ENCODE measurements at places on chromosomes 13 and 19.

GRCh38 chr19:6963244-6963852, 57.9 kb downstream of the MBD3L2B start:
- DNase-seq = no peak

DNA sequence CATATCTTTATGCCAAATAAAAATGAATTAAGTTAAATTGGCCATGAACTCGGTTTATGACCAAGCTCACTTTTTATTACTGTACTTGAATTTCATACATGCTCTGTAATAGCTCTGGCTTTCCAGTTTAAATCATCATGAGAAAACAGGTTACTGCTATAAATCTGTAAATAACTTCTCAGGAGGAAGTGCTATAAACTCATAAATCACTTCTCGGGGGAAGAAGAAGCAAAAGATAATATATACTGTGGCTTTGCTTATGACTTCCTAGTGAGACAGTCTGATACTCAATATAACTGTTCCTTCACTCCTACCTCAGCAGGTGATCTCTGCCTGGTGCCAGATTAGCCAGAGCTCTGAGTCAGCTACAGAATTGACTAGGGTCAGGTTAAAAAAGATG, 12.5 kb downstream of the SUPT20H start:
- DNase-seq = no peak

DNA sequence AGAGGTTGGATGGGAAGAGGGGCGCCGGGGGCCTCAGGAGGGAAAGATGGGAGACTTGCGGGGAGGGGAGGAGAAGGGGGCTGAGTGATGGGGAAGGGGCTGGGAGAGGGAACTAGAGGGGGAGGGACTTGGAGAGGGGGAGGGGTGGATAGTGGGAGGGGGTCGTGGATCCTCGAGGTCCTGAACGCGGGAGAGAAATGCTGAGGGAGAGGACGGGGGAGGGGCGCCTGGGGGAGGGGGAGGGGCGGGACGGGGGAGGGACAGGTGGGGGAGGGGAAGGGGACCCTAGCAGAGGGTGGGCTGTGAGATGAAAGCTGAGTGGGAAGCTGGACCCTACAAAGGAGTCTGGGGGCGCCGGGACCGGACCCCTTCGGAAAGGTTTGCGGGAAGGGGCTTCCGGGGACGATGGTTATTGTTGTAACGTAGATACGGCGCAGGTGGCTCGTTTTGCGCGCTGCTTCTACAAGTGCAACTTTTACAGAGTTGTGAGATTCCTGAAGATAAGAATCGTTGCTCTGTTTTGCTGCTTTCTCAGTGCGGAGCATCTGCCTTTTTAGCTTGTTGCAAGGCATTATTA, 418 bp downstream of the ZNF444 start:
- no peak for DNase-seq

DNA sequence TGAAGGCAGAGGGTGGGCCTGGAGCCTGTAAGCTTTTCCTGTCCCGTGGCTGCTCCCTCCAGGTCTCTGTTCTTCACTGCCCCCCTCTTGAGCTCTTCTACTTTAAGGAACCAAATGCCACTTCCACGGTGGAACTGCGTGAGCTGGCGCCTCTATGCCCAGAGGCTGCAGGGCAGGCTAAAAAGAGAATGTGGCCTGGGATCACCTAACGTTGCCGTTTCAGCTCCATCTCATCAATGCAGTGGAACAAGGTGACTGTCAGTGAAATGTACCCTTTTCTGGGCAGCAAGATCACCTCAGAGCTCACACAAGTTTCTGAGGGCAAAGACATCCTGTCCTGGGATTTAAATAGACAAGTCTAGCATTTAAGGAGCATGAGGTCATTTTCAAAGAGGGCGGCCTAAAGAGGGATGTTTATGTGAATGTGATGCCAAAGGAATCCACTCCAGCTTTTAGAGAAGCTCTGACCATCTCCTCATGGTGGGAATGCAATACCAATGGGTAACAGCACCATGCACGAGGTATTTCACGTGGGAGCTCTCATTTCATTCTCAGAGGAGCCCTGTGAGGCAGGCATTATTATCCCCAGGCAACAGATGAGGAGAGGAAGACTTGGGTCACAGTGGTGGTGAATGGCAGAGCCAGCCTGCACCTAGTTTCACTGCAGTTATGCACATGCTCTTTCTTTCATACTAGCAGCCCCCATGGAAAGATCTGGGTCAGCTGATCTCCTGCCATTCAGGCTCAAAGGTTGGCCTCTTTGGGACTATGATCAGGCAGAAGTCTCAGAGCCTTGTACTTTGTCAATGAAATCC, 39.3 kb downstream of the RGCC start:
- no peak for DNase-seq

DNA sequence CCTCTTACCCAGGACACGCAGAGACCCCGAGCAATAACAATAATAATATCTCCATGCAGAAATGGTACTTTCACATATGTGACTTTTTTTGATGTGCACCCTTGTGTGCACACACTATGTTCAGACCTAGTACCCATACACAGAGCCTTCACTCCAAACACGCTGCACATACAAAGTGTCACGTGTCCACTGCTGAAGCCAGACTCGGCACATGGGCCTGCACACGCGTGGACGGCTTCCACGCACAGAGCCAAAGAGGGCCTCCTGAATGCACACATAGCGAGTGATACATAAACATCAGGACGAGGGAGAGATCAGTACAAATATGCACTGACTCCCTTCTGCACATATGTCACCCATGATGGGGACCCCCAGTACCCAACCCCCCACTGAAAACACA, 41.9 kb upstream of the POU2F2 start:
- no peak for DNase-seq

GRCh38 chr13:110371550-110372465, 64.7 kb downstream of the COL4A2 start:
- DNase-seq = no peak

DNA sequence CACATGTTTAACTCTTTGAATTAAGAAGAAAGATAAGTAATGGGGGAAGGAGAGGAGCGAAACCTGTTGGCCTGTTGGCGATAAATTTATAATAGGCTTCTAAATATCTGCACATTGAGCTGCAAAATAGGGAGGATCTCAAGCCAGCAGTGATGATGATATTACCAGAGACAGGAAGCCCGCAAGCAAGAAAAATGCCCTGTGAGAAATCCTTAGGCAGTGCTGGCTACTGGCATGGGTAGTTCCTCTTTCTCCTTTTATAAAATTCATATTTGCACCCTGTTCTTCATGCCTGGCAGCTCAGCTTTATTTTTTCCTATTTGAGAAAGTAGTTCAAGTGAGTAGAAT, 858 bp upstream of the USP12 start:
- DNase-seq = no peak

DNA sequence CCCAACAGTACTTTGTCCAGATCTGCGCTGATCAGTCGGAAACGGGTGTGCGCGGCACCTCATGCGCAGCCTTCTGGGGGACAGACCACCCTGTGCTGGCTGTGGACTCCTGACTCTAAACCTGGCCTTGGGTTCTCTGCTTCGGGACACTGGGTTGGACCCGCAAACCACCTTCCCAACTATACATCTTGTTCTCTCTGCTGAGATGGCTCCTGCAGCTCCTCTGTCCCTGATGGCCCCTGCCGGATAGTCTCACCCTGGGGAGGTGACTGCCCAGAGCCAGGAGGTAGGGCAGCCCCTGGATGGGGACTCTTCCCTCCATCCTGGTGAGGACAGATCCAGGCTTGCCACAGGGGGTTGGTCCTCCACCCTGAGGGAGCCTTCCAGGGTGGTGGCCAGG, 23.3 kb downstream of the RFX1 start:
- no peak for DNase-seq

GRCh38 chr19:10115392-10116084, 4.0 kb downstream of the P2RY11 start:
- DNase-seq = no peak

- DNase-seq = no peak
Observed at GRCh38 chr19:47179653-47180310, 49.1 kb downstream of the SAE1 start.

- no peak for DNase-seq
Observed at GRCh38 chr19:8831373-8831772, 731 bp downstream of the ZNF558 start.

GRCh38 chr13:28268800-28269223, 130.5 kb downstream of the PAN3 start:
- no peak for DNase-seq

GRCh38 chr19:55624109-55625003, at the start of gene ZNF784:
TSS of gene ZNF784 (minus strand) at chr19:55624566. CDS start at chr19:55624561, 5 bp downstream.
- DNase-seq = peak; percentile 89

GRCh38 chr13:54226876-54227275, 1198.3 kb downstream of the OLFM4 start:
- no peak for DNase-seq

- DNase-seq = no peak
Observed at GRCh38 chr13:50829896-50830295, 13.6 kb downstream of the DLEU7 start.

GRCh38 chr19:46472592-46472991, 1.2 kb upstream of the PNMA8A start:
- DNase-seq = no peak

DNA sequence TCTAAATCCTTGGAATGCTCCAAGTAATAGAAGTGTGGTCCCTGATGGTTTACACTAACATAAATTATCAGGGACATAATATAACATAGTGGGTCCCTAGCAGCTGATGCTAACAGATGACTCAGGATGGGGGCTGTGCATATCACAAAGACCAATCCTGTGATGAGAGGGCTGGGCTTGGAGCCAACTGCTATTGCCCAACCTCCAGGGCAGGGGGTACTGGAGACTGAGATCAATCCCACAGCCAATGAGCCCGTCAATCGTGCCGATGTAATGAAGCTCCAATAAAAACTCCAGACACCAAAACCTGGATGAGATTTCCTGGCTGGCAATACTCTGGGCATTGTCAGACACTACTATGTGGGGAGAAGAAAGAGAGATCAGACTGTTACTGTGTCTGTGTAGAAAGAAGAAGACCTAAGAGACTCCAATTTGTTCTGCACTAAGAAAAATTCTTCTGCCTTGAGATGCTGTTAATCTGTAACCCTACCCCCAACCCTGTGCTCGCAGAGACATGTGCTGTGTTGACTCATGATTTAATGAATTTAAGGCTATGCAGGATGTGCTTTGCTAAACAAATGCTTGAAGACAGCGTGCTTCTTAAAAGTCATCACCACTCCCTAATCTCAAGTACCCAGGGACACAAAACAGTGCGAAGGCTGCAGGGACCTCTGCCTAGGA, 33.4 kb downstream of the ABCC4 start:
- peak; percentile 83 for DNase-seq

GRCh38 chr19:45645631-45646344, 6.6 kb upstream of the EML2 start:
- DNase-seq = peak; percentile 89

GRCh38 chr19:40424637-40425449, 949 bp downstream of the SERTAD1 start:
- DNase-seq = no peak

DNA sequence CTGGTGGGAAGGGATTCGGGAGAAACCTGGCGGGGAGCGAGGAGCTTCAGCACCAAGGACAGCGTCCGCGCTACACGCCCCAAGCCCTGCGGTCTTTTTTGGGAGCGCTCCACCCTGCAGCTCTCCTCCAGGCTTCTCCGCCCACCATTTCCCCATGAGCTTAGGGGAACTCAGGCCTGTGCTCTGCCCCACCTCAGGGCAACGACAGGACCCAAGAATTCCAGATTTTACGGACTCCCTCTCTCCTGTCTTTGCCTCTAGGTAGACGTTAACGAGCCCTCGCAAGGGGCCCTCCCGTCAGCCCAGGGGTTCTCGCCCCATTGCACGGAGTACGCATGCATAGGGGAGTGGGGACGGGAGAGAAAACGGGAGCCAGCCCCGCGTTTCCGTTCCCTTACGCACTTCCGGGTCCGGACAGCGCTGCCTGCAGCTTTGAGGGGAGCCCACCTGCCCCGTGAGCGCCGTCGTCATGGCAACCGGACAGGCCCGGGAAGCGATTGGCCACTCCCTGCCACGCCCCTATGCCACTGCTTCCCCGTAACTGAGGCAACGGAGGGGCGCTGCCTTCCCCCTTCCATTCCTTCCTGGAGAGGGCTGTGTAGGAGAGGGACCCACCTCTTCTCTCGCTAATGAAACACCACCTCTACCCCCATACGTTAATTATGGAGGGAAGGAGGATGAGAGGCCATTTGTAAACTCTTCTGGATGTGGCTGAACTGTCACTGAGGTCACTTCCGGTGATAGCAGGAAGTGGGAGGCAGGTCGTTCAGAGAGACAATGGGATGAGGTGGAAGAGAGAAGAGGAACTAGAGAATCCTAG, 20.8 kb downstream of the NOVA2 start:
- DNase-seq = peak; percentile 98

DNA sequence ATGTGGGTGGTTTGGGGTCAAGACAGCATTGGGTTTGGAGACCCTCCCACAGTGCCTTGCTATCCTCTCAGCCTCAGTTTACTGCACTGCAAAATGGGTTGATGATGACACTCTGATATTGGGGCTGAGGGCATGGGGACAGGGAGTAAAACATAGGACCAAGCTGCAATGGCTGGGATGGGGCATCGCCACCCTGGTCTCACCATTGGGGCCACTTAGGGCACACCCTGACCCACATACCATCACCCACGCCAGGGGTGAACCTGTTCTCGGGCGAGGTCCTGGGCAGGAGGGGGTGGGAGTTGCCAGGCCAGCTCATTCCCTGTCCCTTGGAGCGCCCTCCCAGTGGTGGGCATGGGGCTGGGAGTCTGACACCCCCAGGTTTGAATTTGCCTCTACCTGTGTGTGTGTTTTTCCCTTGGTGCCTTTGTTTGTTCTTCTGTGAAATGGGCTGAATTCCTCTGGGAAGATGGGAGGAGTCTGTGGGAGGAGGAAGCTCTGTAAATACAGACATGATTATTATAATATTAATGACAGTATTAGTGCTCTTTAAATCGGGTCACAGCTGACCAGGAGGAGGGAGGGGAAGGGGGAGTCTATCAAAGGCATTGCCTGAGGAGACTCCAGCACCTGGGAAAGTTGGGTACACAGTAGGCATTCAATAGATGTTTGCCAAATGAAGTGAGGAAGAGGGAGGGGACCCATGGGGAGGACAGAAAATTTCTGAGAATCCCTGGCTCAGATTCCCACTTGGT, 2.2 kb upstream of the FCHO1 start:
- no peak for DNase-seq

DNA sequence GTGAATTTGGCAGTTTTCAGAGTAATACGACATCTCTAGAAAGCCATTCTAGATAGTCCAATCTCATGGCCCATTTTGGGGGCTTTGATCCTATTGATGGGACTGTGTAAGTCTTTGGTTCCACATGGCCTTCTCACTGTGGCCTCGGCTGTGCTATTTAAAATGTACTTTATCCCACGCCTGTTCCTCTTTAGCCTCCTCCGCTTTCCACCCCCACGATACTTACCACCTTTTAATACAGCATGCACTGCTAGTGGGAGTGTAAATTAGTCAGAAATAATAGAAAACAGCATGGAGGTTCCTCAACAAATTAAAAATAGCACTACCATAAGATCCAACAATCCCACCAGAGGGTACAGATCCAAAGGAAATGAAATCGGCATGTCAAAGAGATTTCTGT, 28.3 kb upstream of the CEBPG start:
- DNase-seq = no peak

DNA sequence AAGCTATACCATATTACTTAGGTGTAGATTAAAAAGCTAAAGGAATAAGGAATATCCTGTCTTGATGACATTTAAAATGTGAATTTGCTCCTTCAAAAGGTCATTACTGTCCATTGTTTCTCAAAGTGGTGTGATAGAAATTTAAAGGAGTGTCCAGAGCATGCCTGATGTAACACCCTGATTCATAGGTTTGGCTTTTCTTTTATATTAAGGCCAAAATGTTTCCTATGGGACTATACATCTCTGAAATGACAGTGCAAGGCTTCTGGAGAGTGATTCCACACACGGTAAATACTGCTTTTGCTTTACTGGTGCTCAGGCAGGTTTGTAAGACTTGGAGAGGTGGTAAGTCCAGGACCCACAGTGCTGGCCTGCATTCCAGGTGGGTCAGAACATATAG, 289.9 kb downstream of the RFC3 start:
- DNase-seq = no peak

Data from SHP77 treated with DMSO at 0.1 percent for 48 hours (cell line).